A549 treated with Mapracorat at 1 μM for 4 hours (cell line): ENCODE measurements at places on chromosomes 16 and 17. TPM values are rescaled to one million over a fixed set of nuclear protein-coding genes. Genes with fewer than 3 reads are reported as not detected.

Gene TMIGD1
- not detected in 5 replicates for total RNA-seq

Gene NBR1
- total RNA-seq = 31.4 to 41.4 TPM (median 40.8 TPM) in 5 replicates

Gene ICAM2
- total RNA-seq = not detected in 5 replicates

Gene SNTB2
- 6.5 to 9.8 TPM (median 7.4 TPM) in 5 replicates for total RNA-seq

Gene TMEM92
- total RNA-seq = 16.2 to 21.1 TPM (median 18.5 TPM) in 5 replicates

Gene WFIKKN2
- not detected in 5 replicates for total RNA-seq

Gene SLC9A5
- total RNA-seq = 1.1 to 1.9 TPM (median 1.5 TPM) in 5 replicates

Gene PPM1D
- total RNA-seq = 16.7 to 19.7 TPM (median 19.0 TPM) in 5 replicates

Gene SOX9
- total RNA-seq = 7.3 to 9.7 TPM (median 8.1 TPM) in 5 replicates

Gene KCNJ12
- total RNA-seq = 0.93 to 1.7 TPM (median 1.5 TPM) in 5 replicates

Gene RAB26
- total RNA-seq = 2.4 to 4.2 TPM (median 3.9 TPM) in 5 replicates

Gene CACNG4
- 10.3 to 14.1 TPM (median 13.3 TPM) in 5 replicates for total RNA-seq

Gene ENPP7
- total RNA-seq = not detected in 5 replicates

Gene TNFRSF17
- not detected in 5 replicates for total RNA-seq

Gene ZG16
- total RNA-seq = not detected in 5 replicates

Gene CNGB1
- total RNA-seq = 0.05 to 0.49 TPM (median 0.08 TPM) in 5 replicates

Gene P2RX1
- not detected in 5 replicates for total RNA-seq

Gene TEKT5
- not detected in 5 replicates for total RNA-seq

Gene TMEM204
- total RNA-seq = 0.17 to 0.20 TPM in 2 of 5 replicates, not detected in the others

Gene OR4D1
- total RNA-seq = not detected in 5 replicates
